ENCODE measurements at places on chromosomes 3 and 15.

GRCh38 chr3:182912474-182912873, 67.9 kb downstream of the DCUN1D1 start:
- DNase-seq, result peak; percentile 51

GRCh38 chr3:109715707-109716106, 378.4 kb upstream of the DPPA4 start:
- DNase-seq, result no peak

- no peak for DNase-seq
These were observed 1.4 kb downstream of the CHL1 start for GRCh38 chr3:197828-198491.

DNA sequence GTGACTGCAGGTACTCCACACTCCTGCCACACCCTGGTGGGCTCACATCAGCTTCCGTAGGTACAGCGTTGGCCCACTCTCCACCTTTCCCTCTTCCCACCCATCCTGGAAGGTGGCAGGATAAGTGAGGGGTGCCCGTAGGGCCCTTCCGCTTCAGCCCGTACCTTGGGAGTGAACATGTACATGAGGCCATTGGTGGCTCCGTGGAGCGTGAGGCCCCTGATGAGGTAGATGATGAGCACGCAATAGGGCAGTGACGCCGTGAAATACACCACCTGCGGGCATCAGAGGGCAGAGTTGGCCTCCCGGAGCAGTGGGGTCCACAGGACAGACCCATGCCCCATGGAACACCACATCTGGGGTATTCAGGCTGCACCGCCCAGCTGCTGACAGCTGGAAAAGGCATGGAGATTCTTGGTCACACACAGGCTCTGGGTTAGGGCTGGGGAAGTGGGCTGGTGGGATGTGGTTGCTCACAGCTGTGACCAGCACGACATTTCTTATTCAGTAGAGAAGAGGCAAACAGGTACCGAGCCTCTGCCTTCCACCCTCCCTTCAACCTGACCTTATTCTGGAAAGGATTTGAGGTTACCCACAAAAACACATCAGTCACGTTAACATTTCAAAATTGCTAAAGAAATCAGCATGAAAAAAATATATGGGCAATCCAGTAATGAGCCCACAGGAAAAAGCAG, 23.8 kb downstream of the SLC6A20 start:
- DNase-seq, result no peak

DNA sequence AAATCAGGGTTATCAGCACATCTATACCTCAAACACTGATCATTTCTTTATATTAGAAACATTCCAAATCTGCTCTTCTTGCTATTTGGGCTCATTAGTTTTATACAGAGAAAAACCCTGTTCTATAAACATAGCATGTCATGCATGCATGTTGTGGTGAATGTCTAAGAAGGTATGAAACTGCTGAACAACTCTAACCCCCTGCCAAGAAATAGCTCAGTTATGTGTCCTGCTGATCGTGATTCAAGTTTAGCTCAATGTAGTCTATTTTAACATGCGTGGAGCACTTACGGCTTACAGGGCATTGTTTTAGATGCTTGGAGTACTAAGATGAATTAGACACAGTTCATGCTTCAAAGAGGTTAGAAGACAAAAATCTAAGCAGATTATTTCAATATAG, 35.8 kb downstream of the MYH15 start:
- DNase-seq, result no peak

- DNase-seq, result no peak
These were observed 145.3 kb upstream of the MBNL1 start for GRCh38 chr3:152123457-152123856.

- DNase-seq, result no peak
These were observed 62.2 kb downstream of the DIPK2A start for GRCh38 chr3:144033863-144034262.

DNA sequence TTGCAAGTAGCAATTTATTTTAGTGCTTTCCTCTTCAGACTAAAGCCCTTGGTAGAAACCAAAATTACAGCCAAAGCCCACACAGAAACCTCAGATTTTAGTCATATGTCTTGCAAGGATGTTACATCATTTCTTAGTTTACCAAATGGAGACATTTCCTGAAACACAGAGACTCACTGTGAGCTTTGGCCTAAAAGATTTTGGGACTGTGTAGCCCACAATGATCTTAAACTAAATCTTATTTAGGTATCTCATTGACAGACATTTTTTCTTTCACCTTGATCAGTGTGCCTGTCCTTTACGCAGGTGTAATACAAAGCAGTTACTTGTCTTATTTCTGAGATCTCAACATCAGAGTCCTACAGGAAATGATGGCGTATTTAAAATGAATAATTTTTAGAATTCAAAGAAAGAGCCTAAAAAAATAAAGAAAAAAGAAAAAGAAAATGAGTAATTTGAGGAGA, 27.8 kb upstream of the AP4E1 start:
- DNase-seq, result peak; percentile 36

DNA sequence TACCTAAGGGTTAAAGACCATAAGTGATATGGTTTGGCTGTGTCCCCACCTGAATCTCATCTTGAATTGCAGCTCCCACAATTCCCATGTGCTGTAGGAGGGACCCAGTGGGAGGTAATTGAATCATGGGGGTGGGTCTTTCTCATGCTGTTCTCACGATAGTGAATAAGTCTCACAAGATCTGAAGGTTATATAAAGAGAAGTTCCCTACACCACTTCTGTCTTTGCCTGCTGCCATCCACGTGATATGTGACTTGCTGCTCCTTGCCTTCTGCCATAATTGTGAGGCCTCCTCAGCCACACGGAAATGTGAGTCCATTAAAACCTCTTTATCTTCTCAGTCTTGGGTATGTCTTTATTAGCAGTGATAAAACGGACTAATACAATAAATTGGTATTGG, 75.0 kb upstream of the CADPS start:
- DNase-seq, result no peak

DNA sequence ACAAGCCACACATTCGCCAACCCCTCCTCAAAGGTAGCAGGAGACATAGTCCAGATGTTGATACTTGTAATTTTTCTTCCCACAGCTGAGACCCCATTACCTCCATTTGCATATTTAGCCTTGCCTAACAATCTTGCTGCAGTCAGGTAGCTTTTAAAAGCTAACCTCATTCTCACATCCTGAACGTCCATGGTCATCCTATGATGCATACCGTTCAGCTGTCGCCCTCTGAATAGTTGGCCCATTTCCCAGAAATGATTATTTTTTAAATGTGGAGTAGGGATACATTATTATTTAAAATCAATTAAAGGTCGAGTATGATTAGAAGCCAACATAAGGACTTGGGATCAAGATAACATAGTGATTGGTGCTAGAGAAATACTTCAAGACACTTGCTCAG, 165.0 kb downstream of the MEX3B start:
- no peak for DNase-seq

GRCh38 chr3:136305879-136306278, 55.7 kb downstream of the PCCB start:
- DNase-seq, result peak; percentile 45

- DNase-seq, result peak; percentile 63
These were observed 60.2 kb downstream of the IL16 start for GRCh38 chr15:81256916-81257315.

DNA sequence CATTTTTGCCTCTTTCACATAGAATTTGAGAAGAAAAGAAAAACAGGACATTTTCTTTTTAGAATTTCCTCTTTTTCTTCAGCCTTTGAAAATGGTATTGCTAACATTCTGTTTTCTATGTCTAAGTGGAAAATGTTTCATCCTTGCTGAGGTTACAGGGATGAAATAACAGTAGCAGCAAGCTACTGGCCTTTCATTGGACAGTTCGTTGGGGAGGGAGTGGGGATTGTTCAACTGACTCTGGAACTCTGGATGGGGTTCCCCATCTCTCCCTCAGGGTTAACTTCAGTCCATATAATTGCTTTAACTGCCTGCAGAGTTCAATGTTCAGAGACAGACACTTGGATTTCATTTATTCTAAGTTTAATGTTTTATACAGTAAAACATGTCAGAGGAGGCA, 346.0 kb downstream of the NLGN1 start:
- DNase-seq, result no peak

DNA sequence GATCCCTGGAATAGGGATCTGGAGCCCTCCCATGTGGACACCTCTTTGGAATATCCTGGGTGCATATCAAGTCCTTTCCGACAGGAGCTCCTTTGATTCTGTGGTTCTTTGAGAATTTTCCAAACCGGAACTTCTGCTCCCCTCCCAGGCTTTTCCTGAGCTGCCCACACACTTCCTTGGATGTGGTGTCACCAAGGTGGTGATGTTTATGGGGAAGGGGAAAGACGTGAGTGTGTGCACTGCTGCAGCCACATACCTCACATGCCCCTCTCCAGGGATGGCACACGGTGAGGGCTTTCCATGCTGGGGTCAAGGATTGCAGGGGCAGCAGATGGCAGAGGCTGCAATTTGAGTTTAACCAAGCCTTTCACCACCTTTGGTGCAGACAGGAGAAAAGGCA, 27.9 kb upstream of the PSTPIP1 start:
- no peak for DNase-seq

DNA sequence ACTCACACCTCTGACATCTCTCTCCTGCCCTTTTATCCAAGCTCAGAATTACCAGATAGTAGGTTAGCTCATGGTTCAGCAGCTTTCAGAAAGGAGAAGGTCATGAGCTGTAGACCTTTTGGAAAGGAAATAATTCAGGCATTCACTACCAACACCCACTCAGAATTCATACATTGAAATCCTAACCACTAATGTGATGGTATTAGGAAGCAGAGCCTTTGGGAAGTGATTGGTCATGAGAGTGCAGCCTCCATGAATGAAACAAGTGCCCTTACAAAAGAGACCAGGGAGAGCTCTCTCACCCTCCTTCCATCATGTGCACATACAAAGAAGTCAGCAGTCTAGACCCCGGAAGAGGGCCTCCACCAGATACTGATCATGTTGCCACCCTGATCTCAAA, 315.8 kb upstream of the CCDC54 start:
- no peak for DNase-seq

DNA sequence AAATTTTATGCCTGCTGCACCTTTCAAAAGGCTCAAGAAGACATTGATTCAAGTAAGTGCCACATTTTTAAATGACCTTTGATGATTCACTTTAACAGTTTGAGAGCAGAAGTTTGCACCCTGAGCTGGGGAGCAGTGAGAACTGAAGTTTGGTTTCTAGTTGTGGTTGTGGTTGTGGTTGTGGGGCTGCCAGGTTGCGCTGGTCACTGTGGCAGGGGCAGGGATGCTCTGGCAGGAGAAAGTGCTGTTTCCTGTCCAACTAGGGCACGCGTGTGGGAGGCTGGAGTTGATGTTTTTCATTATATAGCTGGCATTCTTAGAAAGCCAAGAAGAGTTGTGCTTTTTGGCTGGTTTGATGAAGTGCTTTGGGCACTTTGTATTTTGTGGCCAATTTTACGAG, 339.7 kb upstream of the NR2F2 start:
- peak; percentile 5 for DNase-seq

- peak; percentile 66 for DNase-seq
These were observed 4.3 kb downstream of the SLCO3A1 start for GRCh38 chr15:91857772-91858171.

DNA sequence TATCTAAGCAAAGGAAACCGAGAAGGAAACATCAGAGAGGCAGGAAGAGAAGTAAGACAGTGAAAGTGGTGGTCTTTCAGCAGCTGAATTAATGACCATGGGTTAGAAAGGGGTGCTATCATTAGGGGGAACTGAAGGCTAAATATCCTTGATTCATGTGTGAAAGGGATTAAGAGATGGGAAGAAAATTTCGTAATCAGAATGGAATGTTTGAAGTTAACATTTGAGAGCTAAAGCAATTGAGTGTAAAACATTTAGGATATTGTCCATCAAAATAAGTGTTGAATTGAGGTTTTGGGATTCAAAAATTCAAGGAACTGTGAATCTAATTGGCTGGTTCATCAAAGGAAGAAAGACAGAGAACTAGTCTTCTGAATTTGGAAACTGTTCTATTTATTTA, 4.1 kb upstream of the ECT2 start:
- DNase-seq, result no peak

DNA sequence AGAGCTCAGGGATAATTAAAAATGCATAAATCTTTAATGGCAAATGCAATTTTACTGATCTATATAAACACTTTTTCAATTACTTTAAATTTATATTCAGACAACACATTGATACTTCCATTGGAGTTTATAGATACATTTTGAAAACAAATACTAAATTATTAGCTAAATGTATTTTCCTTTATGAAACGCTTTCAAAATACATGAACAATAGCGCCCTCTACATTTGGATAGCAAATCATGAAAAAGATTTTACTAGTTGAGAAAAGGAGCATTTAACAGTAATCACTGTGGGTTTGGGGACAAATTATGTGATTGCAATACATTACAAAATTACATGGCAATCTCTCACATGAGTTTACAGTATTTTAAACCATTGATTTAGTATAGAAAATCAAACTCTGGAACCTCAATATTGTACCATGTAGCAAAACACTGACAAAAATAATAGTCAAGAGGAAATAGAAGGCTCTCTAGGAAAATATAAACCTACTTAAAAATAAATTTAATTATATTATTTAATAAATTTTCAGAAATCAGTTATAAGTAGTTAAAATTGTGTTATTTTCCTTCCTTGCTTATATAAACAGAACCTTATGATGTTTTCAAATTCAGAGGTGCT, 207.9 kb downstream of the ZIC1 start:
- peak; percentile 62 for DNase-seq

DNA sequence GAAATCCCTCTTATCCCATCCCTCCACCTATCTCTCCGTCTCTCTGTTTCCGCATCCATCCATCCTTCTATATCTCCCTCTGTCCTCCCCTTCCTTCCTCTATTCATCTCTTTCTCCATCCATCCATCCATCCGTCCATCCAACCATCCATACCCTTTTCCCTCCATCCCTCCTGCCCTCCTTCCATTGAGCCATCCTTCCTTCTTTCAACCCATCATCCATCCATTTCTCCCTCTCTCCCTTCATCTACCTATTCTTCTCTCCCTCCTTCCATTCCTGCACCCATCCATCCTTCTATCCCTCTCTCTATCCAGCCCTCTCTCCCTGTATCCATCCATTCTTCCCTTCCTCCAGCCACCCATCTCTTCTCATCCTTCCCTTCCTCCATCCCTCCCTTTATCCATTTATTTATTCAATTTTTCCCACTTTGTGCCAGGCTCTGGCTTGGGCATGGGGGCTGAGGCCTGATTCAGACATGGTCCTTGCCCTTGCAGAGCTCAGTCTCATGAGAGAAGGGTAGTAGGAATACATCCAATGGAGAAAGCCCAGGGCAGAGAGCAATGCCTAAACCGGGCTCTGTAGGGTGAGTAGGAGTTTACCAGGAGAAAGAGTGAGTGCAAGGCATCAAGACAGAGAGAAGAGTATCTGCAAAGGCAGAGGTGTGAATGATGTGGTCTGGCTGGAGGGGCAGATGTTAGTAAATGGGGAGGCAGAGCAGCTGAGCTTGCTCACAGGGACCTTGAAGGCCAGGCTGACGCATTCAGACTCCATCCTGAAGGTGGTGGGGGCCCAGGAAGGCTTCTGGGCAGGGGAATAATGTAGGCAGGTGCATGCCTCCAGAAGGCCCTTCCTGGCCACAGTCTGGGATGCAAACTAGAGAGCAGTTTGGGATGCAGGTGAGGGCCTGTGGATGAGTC, 19.5 kb upstream of the FBLN2 start:
- no peak for DNase-seq

GRCh38 chr15:29563112-29563511, 259.2 kb downstream of the TJP1 start:
- DNase-seq, result no peak
